Panc1 (cell line): ENCODE measurements at places on chromosomes 4 and X. TPM values are rescaled to one million over a fixed set of nuclear protein-coding genes. Genes with fewer than 3 reads are reported as not detected.

YIPF7 gene
- not detected for total RNA-seq

DCLK2 gene
- total RNA-seq = 9.5 TPM

DDIT4L gene
- total RNA-seq = not detected

OPHN1 gene
- total RNA-seq = 8.8 TPM

TMEM255A gene
- 0.31 TPM for total RNA-seq

COL25A1 gene
- not detected for total RNA-seq

MTTP gene
- total RNA-seq = 0.26 TPM

FAM184B gene
- total RNA-seq = 0.03 TPM

IL15 gene
- 2.7 TPM for total RNA-seq

GUF1 gene
- 11.6 TPM for total RNA-seq

MSX1 gene
- total RNA-seq = 3.4 TPM

DNA sequence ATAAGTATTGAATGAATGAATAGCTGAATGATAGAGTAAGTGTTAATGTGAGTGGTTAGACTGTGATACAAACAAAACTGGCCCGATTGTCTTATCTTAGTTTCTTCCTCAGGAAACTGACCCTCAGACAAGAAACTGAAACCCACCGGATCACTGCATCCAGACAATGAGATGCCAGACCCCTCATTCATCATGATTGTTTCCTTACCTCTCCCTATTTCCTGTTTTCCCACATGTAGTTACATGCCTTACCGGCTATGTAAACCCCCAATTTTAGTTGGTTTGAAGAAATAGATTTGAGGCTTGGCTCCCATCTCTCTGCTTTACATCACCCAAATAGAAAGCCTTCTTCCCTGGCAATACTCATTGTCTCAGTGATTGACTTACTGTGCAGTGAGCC is 218.9 kb upstream of the PPP1R2C start:
- DNase-seq = no peak

DNA sequence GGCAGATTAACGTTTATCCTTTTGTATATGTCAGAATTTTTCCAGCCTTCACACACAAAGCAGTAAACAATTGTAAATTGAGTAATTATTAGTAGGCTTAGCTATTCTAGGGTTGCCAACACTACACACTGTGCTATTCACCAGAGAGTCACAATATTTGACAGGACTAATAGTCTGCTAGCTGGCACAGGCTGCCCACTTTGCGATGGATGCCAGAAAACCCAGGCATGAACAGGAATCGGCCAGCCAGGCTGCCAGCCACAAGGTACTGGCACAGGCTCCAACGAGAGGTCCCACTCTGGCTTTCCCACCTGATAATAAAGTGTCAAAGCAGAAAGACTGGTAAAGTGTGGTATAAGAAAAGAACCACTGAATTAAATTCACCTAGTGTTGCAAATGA is 94.8 kb downstream of the TET2 start:
- DNase-seq = no peak

GRCh38 chr4:26978387-26979053 is 117.9 kb downstream of the STIM2 start:
- no peak for DNase-seq

- no peak for DNase-seq
These were observed 304.1 kb upstream of the TECRL start for GRCh38 chr4:64713256-64713840.

DNA sequence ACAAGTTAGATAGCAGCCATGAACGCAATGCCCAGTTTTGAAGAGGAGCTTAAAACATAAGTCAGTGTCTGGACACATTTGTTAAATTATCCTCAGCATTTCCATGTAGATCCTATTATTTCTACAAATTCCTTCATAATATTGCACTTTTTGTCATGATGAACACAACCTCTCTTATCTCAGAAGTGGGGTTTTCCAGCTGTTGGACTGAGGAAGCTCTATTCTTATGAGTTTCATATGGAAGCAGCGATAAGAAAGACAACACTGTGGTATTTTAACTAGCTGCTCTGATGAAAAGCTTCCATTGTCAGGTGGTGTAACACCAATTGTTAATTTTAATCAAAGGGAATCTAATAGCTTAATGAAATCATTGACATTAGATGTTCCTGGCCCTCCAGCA is 308.7 kb downstream of the GBA3 start:
- no peak for DNase-seq

- no peak for DNase-seq
These were observed 10.5 kb downstream of the KLF3 start for GRCh38 chr4:38674258-38675144.

DNA sequence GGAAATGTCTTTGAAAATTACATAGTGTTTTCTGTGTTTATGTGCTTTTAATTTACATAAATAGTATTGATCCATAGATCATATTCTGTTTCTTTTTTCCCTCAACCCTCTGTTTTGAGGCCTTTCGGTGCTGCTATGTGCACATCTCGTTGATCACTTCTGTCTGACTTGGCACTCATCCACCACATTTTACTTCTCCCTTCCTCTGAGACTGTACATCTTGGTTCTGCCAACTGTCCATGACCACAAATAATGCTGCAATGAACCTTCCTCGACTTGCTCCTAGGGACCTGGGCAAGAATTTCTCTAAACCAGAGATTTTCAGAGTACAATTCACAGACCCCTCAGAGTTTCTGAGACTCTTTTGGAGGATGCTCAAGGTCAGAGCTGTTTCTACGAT is 74.4 kb downstream of the RTL5 start:
- DNase-seq = no peak

- no peak for DNase-seq
These were observed 1342.4 kb upstream of the TENM3 start for GRCh38 chr4:180900781-180901180.

GRCh38 chrX:137353404-137353803 is 212.5 kb upstream of the ZIC3 start:
- DNase-seq = no peak

- no peak for DNase-seq
These were observed 302.5 kb downstream of the GRID2 start for GRCh38 chr4:92606227-92606626.

DNA sequence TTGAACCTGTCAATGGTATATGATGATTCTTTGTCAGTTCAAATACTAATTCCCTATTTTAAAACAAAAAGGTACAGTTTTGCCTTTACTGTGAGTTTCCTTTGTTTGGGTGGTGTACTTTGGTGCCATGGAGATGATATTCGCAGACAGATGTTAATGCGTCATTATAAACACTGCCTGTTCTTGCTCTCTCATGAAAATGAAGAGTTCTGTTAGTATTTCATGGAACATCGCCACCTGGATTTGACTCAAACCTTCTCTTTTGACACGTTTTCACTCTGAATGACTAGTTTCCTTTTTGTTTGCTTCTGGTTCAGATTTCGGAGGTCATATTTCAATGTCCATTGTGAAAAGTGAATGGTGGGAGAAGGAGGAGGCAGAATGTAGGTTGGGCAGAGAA is 6.9 kb upstream of the CTSO start:
- no peak for DNase-seq

- no peak for DNase-seq
These were observed 33.7 kb upstream of the CRMP1 start for GRCh38 chr4:5926598-5926997.

- no peak for DNase-seq
These were observed 172.0 kb downstream of the ADAM29 start for GRCh38 chr4:175090116-175090515.

DNA sequence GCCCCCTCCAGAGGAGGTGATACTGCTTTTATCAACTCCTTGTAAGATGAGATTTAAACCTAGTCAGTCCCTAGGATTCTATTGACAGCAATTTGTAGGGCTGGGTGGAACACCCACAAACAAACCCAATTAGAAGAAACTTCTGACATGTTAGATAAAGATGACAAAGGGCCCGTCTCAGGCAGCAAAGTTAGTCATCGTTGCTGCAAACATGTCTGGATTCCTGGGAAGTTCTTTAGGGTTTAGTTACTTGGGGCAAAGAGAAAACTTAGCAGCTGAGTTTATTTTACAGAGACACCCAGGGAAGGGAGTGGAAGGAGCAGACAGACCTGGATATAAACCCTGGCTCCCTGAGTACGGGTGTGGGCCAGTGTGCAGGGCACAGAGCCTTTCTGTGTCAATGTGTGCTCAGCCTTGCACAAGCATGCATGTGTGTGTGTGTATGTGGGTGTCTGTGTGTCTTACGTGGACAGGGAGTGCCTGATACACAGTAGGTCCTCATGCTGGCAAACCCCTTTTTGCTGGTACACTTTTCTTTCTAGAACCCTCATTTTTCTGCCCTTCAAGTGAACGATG is 130.0 kb upstream of the STX18 start:
- no peak for DNase-seq

DNA sequence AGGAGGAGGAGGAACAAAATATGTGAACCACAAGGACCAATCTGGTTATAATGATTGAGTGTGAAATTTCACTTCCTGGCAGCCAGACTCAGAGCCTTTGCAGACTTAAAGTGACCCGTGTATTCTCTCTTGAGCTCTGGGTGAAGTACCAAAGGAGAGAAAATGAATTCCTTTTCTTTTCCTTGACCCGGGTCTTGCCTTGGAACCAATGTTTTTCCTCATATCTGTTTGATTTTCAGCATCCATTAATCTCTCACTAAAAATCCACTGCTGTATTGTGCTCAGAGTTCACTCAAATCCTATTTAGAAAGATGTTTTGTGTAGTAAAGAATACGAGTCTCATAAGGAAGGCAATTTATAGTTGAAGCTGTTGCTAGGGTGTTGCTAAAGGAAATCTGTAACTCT is 78.3 kb upstream of the C1QTNF7 start:
- no peak for DNase-seq

- DNase-seq = no peak
These were observed 15.8 kb upstream of the UBE2K start for GRCh38 chr4:39682138-39682537.

DNA sequence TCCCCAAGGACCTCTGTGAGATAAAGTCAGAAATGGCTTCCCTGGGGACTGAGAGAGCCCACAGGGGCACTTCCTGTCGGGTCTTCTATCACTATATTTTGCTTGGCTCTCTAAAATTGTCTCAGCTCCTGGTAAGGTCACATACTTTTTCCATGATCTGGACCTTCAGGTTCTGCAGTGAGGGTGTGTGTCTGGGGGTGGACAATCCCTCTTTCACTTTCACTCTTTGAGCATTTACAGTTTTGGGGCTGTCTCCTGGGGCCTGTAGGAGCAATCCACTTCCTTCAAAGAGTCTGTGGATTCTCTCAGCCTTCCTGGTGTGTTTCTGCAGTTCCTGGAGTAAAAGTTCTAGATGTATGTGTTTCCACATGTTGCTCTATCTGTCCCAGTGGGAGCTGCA is 335.7 kb downstream of the FSTL5 start:
- no peak for DNase-seq

DNA sequence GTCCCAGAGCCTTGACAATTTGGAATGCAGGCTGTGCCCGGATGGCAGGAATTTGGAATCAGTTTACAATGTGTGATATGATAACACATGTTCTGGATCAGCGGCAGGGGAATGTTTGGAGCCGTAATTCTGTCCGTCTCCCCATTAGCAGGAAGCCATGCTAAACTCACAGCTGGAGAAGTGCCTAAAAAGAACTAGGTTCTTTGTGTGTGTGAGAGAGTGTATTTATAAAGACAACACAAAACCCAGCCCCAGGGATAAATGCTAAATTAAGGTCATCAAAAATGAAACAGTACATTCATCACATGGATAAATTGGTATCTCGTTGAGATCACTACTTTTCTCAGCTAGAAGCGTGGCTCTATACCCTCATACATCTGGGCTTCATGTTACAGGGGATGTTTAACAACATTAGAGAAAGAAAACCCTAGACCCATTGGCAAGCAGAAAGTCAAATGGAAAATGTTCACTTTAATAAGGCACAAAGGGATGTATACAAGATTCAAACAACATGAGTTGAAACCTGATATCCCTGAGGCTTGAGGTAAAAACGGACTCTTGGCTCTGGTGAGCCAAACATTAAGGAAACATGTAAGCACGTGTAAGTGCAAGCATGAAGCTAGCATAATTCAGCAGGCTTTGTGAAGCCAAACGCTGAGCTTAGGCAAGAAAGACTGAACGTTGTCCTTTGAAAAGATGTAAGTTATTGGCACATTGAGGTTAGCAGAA is 18.0 kb upstream of the TMEM131L start:
- DNase-seq = no peak

DNA sequence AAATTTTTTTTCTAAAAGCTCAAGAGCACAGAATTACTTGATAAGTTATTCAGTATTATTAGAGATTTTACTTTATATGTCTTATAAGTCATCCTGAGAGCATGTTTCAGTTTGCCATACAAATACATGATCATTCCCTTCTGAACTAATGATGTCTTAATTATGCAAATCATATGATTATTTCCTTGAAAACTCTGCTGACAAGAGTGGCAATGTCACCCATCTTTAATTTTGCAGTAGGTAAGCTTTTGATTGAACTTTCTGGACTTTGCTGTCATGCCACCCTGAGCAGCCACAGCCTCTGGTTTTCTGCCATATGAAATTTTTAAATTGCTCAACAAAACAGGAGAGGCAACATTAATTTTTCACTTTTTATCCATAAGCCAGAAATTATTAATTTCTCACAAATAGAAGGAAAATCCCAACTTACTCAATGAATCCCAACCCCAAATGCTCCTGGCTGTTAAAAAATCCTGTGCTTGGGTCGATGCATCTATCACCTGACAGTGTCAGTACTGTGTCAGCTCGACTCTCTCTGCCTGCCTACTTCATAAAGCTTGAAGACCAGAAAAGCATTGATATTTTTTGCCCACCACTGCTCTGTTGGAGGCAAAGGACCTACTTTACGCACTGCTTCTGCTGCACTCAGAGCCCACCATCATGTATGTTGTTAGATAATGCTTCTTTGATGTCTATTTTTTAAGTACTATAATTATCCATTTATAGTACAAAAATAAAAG is 11.6 kb upstream of the HADH start:
- DNase-seq = no peak

GRCh38 chr4:113760094-113760794 is 1.3 kb downstream of the CAMK2D start:
- DNase-seq = no peak

DNA sequence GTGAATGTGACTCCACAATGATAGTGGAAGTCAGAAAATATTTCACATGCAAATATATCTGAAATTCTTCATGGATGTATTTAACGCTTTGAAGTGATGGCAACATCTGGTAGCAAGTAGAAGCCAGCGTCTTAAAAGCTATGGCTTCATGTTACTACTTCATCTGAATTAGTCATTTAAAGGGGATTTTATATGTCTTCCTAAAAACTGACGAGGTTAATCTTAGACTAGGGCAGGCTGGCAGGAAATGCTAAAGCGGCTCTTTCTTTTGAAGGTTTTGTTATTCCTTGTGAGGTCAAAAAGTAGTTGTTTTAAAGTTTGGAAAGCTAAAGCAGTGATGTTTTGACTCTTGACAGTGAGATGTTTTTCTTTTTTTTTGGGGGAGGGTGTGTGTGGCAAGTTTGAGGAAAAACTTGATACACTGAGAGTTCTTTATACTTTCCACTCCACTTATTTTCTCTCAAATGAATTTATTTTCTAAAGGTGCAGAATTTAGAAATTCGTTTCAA is 22.6 kb downstream of the PLS3 start:
- DNase-seq = no peak

DNA sequence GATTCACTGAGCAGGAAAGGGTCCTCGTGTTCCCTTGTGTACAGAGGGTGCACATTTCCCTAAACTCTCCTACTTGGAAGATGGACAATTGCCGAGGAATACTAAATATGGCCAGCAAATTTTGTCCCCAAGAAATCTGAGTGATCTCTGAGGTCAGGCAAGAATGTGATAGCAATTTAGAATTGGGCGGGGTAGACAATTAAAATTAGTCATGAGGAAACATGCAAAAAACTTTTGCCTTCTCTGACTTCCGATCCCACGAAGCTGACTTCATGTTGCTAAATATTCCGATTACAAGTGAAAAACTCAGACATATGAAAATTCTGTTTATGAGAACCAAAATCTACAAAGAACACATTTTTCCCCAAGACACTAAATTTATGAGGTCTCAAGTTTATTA is 453.9 kb upstream of the ZFP42 start:
- DNase-seq = no peak
